ENCODE measurements at places on chromosomes 3 and 15.

GRCh38 chr3:96863129-96863740 lies 48.8 kb downstream of the EPHA6 start:
- peak; percentile 63 for DNase-seq

DNA sequence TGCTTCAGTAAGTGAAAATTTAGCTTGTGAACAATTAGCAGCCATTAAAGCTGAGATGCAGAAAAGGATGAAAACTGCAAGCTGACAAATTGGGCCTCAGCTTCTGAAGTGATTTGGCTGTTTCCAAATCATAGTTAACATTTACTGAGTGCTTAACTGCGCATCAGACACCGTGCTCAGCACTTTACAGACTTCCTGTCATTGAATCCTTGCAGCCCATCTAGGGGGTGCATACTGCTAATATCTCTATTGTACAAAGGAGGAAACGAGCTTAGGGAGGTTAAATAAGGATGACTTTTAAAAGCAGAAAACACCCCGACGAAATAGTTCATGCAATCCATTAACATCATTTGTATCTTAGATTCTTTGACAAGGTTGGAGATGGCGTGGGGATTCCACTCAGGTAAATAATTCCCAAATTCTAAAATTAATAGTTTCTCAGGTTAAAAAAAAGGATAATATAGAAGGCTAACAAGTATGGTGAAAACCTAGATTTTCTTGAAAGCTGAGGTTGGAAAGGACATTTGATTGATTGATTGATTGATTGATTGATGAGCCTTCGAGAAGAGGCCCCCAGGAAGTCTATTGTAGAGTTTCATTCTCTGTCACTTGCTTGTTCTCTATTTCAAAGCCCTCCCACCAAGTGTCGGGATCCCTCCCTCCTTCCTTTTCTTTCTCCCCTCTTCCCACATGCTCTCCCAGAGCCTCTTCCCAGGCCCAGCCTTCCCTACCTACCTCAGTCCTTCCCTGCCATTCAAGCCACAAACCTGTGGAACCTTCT lies 23.5 kb upstream of the EPHB3 start:
- DNase-seq, result no peak

DNA sequence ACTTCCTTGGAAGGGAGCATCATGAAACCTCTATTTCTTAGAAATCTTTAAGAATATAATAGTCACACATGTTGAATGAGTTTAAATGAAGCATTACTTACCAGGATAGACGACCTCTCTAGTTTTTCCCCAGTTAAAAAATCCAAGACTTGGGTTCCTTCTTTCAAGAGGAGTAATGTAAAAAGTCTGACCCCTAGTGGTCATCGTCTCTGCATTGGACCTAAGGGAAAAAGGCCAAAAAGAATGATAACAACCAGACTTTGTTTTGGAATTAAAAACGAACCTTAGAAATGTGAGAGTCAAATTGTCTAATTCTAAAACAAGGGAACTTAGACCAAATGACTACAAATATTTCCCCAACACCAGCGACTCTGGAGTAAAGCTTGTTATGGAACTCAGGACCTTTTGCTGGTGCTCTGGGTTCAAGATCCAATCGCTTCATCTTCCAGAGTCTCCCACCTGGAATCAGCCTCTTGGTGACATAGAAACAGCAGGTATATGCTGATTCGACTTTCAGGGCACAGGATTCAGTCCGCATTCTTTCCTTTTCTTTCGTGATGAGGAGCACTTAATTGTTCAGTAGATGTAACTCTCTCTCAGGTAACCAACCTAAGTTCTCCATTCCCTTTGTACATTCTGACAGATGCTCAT lies 214.8 kb upstream of the TPRG1 start:
- DNase-seq, result peak; percentile 39

- DNase-seq, result no peak
Measured at GRCh38 chr15:76577879-76578512, 241.4 kb downstream of the ISL2 start.

DNA sequence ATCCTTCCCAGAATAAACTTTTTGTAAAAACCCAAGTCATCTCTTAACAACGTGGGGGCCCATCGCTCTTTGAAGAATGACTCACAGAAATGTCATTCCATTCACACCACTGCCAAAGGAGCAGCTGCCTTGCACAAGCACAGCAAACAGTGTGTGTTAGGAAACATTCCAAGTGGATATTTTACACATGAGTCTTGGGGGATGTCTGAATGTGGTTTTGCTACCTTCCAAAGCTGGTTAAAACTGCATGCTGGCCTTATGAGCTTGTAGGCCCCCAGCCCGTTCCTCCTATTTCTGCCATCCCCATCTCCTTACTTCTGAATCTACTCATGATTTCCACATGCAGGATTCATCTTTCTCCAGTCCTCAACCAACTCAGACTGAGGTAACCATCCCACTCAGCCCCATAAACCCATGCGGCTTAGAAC lies 130.8 kb downstream of the CPNE4 start:
- DNase-seq, result peak; percentile 28

- no peak for DNase-seq
Measured at GRCh38 chr3:161766331-161766730, 269.7 kb downstream of the OTOL1 start.

DNA sequence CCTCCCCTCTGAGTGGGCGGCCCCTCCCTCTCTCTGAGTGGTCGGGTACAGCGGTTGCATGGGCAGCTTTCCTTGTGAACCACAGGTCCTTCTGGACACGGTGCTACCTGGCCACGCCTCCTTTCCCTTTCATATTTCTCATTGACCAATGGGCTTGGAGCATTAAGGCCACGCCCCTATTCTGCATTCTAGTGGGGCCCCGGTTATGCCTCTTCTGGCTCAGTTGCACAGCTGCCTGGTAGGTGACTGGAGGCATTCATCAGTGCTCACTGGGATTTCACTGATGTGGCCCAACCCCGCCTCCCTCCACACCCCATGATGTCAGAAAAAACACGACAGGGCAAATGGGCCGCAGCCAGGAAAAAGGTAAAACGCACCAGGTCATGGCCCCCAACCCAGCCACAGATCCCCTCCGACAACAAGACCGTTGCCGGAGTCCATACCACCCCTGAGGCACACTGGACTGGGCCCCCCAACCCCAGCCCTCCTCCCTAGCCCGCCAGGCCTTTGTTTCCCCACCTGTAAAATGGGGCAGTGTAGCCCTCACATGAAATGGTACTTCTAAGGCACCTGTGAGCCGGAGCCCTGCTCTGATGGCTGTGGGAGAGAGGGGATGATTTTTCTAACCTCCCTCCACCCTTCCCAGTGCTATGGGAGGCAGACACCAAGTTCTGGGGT lies 26.3 kb downstream of the NGRN start:
- no peak for DNase-seq

GRCh38 chr15:76206325-76206976 lies 104.8 kb downstream of the ETFA start:
- peak; percentile 10 for DNase-seq

DNA sequence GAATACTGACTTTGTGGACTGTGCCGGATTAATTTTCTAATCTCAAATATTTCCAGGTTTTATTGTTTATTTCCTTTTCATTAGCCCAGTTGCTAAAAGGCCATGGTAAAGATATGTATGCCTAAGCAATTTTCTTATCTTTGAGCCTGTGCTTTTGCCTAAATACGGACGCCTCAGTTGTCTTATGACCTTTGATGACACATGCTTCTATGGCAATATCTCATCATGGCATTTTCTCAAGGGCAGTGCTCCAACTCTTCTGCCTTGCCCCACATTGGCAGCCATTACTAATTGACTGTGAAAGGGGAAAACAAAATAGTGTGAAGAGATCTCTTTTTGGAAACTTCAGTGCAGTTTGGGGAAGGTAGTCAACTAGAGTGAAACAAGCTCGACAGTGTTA lies 809.6 kb upstream of the NR2F2 start:
- DNase-seq, result no peak

GRCh38 chr15:33959844-33960548 lies 8.3 kb upstream of the CHRM5 start:
- DNase-seq, result no peak

GRCh38 chr3:46097691-46098241 lies 70.5 kb upstream of the XCR1 start:
- no peak for DNase-seq

DNA sequence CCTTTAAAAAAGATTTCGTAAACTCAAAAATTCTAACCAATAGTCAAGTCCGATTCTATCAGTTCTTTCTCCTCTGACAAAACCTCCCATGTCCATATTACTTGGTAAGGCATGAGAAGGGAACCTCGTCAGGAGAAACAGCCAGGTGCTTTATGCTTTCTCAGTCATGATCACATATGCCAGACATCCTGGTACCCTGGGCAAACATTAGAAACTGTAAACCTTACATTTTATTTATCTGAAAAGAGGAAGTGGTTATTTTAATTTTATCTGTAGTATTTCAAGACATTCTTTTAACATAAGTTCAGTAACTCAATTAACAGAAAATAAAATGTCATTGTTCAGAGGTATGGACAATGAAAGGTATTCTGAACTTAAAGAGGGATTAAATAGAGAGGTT lies 474.8 kb upstream of the GBE1 start:
- no peak for DNase-seq

- DNase-seq, result no peak
Measured at GRCh38 chr3:82676356-82677026, 915.0 kb upstream of the GBE1 start.

- no peak for DNase-seq
Measured at GRCh38 chr15:40358471-40359353, 693 bp downstream of the DISP2 start.

DNA sequence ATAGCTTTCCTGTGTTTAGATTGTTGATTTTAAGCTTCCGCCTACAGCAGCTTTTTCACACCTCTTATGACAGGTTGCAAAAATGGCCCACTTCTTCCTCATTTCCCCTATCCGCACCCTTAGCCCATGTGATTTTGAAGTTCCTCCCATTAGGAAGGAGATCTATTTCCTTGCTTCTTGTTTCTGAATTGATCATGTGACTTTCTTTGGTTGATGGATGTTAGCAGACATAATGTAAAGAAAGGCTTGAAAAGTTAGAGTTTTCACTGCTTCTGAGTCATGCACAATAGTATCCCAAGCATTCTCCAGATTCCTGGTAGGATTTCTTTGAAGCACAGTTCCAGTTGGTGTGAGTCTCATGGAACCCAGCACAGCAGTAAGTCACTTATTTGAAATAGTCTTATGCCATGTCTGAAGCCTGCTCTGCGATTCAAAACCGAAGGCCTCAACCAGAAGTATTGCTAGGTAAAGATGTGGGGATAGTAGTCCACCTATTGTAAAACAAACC lies 76.6 kb downstream of the EDEM1 start:
- DNase-seq, result peak; percentile 64

DNA sequence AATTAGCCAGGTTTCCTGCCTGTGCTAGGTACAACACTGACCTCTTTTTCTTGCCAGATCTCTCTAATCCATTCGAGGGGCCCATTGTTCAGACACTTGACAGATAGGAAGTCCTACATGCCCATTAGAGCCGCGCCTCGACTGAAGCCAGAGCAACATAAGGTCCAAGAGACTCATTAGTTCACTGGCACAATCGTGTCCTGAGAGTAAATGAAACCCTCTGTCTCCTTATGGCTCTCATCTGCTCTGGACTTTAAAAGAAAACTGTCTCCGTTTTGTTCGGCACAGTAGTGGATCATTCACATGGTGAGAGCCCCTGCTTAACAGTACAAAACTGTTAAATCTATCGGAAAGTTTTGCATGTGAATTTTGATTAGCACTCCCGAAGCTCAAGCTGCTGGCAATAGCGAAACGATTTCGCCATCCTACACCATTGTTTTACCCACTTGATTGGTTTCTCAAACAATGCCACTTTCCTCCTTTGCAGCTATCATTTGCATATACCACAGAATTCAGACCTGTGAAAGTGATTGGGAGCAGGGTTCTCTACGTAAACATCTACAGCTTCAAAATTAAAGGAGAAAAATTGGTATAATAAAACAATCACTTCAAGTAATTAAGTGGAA lies 19.0 kb upstream of the C15orf61 start:
- no peak for DNase-seq

DNA sequence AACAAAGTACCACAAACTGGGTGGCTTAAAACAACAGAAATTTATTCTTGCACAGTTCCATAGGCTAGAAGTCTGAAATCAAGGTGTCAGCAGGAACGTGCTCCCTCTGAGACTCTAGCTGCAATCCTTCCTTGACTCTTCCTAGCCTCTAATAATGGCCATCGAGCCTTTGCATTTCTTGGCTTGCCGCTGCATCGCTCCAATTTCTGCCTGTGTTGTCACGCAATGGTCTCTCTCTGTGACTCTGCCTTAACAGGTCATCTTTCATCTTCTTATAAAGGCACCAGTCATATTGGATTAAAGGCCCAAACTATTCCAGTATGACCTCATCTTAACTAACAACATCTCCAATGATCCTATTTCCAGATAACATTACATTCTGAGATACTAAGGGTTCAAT lies 61.0 kb upstream of the FNDC3B start:
- no peak for DNase-seq

- no peak for DNase-seq
Measured at GRCh38 chr3:15331606-15332404, 581 bp downstream of the SH3BP5 start.

- no peak for DNase-seq
Measured at GRCh38 chr3:123186695-123187094, 15.0 kb upstream of the SEC22A start.

DNA sequence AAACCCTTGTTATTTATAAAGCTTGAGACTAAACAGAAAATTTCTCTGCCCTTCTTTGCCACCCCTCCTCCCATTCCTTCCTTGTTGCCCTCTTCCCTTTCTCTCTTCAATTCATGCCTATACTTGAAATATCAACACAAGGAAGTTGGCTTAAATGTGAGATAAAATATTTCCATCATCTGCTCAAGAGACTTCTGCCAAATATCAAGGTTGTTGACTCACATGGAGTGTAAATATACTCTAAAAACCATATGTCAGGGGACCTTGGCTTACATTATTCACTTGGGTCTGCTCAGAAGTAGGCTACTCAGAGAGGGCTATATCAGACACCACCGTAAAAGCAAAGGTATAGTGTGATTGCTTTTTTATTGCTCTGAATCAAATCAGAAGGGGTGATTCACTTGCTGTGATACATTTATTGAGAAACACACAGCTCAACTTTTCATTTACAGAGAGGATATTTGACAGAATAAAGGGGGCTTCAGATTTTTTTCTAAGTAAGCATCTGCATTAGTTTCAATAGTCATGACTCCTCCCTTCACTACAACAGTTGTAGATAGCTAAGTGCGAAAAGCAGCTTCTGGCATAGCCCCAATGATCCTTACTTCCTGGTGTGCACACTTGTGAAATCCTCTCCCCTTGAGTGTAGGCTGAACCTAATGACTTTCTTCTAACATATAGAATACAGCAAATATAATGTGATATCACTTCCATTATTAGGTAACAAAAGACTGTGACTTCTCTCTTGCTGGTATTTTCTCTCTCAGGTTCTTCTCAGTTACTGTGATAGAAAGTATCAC lies 386.2 kb downstream of the EFHB start:
- DNase-seq, result no peak

GRCh38 chr3:41430391-41430790 lies 231.1 kb downstream of the CTNNB1 start:
- no peak for DNase-seq

Data from kidney glomerular epithelial cell (primary cell).